ENCODE measurements at places on chromosomes 12 and 14.

- DNase-seq: no peak
Measured at GRCh38 chr12:22101749-22102243, 55.8 kb downstream of the CMAS start.

DNA sequence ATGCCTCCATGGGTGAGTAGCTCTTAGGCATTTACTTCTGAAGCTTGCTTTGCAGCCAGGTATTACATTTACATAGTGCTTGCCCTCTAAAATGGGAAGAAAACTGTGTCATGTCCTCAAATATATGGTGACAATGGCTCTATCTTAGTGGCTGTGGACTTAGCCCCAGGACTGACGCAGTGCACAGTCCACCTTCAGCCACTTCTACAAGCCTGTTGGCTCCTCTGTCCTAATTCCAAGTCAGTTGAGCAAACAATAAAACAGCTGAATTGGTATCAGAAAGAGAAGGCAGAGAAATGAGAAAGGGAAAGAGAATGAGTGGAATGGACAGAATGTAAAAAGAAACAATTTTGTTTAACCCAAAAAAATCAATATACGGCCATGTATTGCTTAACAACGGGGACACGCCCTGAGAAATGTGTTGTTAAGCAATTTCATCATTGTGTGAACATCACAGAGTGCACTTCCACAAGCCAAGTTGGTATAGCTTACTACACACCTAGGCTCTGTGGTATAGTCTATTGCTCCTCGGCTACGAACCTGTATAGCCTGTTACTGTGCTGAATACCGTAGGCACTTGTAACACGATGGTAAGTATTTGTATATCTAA is 93.5 kb downstream of the GRIN2B start:
- DNase-seq: no peak

DNA sequence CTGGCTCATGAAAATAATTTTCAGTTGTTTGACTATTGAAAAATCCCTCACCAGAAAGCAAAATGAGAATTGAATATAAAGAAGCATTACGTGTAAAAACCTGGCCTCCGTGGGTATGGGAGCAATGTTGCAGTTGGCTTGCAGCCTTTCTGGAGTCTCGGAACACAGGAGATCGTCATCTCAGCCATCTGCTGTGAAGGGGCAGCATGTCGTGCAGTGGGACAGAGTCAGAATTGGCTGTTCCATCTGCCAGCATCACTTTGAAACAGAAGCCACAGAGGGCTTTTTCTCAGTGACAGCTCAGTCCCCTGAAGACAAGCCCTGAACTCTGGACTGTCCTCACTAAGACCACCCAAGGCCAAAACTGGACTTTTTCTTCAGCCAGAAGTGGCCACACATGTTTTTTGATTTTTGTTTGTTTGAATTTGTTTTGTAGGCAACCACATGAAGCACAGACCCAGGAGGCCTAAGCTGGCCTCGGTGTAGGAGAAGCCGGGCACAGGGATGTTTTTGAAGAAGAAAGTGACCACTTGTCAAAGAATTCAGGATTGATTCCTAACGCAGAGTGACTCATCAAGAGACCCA is 170.8 kb upstream of the DYRK2 start:
- no peak for DNase-seq

DNA sequence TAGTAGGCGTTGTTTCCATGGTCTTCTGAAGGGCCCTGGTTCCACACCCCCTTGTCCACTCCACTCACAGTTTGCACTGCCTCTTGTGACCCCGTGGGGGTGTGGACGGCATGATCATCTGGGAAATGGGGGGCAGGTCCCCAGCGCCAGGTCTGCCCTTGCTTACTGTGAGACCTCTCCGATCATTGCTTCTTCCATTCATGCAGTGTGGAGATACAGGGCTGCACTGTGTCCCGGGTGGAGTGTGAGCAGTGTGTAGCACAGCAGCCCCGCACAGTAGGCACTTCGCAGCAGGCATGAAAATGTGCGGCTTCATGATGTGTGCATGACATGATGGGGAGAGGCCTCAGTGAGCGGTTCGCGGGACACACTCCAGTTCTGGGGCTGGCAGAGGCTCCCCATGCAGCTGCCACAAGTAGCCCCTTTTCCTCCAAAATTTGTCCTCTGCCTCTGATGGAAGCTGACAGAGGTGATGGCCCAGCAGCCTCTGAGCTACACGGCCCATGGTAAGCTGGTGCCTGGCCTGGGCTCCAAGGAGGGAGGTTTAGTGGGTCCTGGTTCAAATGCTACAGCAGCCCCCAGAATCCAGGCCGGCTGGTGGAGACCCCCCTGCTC is 15.0 kb downstream of the RIN3 start:
- DNase-seq: no peak

GRCh38 chr14:89720741-89721729 is 233.5 kb downstream of the EFCAB11 start:
- no peak for DNase-seq

GRCh38 chr12:45379261-45379660 is 163.4 kb downstream of the ANO6 start:
- DNase-seq: no peak

DNA sequence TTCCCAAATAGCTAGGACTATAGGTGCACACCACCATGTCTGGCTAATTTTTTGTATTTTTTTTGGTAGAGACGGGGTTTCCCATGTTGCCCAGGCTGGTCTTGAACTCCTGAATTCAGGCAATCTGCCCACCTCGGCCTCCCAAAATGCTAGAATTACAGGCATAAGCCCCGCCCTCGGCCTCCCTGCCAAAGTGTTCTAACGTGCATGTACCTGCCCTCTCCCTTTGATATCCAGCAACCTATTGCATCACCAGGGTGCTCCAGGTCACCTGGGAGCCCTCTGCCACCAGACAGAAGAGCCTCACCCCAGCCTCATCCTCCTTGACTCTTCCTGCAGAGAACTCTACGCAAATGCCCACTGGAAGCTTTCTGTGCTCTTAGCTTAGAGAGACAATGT is 2.2 kb upstream of the EML1 start:
- DNase-seq: no peak

GRCh38 chr12:132216354-132216987 is 72.2 kb downstream of the NOC4L start:
- DNase-seq: no peak

- DNase-seq: no peak
Measured at GRCh38 chr14:85915711-85916110, 385.8 kb downstream of the FLRT2 start.

DNA sequence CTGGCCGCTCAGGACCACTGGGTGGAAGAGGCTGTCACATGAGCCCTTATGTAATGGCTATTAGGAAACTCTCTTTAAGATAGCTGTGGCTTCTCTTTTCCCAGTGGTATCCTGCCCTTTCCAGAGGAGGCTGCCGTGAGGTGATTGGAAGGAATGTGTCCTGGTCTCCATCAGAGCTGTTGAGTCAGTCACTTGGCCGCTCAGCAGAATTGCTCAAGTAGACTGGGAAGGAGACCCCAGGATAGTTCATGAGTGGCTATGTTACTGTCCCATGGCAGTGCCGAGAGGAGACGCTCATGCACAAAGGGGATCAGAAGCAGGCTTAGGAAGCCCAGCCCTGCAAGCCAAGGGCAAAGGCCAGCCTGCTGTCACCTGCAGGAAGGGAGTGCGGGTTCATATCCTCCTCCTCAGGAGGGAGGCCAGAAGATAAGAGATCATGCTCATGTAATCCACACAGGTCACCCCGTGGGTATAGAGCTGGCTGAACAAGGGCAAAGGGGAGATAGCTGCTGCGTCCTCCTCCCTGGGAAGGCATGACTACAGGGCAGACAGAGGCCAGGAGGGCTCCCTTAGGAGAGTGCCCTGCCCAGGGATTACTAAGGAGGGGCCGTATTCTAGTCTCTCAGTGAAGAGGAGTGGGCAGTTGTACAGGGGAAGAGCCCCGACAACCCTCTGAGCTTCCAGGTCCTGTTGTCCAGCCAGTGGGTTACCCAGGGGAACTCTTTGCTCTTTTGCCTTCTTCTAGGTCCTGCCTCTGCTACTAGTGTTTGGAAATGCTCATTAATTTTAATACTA is 137.0 kb upstream of the MAX start:
- no peak for DNase-seq

DNA sequence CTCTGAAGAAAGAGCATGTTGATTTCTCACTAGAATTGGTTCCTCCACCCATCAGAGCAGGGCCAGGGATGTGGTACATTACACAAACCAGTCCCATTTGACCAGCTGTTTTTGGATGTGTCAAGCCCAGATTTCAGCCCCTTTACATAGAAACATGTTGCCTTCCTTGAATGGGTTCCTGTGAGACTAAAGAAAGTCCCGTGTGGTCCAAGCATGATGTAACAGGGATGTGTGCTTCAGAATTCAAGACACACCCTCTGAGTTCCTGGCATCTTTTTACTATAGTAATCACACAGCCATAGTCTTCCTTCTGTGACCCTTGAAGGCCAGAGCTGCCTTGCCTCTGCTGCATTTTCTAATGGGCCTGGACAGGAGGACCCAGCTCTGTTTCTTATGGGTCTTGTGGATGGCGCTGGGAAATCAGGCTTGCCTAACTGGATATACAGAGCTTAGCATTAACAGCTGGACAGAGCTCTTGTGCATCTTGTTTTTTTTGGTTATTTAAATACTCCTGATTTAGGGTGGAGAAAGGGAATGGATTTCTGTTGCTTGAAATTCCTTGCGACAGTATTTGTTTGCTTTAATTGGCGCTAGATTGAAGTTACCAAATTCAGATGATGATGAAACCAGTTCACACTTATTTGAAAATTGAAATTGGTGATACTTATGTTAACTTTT is 341.0 kb downstream of the ZFP36L1 start:
- no peak for DNase-seq

- no peak for DNase-seq
Measured at GRCh38 chr14:95132760-95133159, 24.6 kb downstream of the DICER1 start.

DNA sequence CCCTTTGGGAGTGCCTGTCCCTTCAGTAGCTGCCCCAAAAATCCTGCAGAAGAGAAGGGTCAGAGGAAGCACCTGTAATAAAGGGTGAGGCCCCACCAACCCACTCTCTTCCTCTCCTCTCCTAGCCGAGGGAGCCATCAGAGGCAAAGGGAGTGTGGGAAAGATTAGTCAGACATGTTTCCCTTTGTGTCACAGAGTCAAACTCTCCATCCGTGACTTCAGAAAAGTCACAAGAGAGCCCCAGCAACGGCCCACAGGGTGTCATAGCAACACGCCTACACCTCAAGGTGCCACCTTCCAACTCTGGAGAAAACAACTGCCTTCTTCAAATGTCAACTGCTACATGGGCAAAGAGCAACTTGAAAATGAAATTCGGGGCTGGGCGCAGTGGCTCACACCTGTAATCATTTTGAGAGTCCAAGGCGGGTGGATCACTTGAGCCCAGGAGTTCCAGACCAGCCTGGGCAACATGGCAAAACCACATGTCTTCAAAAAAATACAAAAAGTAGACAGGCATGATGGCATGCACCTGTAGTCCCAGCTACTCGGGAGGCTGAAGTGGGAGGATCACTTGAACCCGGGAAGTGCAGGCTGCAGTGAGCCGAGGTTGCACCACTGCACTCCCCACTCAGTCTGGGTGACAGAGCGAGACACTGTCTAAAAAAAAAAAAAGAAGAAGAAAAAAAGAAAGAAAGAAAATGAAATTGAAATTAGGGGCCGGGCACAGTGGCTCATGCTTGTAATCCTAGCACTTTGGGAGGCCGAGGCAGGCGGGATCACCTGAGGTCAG is 17.7 kb upstream of the CD27 start:
- DNase-seq: no peak
